NCI-H1105 (cell line): ENCODE measurements at places on chromosomes 1 and 21.

DNA sequence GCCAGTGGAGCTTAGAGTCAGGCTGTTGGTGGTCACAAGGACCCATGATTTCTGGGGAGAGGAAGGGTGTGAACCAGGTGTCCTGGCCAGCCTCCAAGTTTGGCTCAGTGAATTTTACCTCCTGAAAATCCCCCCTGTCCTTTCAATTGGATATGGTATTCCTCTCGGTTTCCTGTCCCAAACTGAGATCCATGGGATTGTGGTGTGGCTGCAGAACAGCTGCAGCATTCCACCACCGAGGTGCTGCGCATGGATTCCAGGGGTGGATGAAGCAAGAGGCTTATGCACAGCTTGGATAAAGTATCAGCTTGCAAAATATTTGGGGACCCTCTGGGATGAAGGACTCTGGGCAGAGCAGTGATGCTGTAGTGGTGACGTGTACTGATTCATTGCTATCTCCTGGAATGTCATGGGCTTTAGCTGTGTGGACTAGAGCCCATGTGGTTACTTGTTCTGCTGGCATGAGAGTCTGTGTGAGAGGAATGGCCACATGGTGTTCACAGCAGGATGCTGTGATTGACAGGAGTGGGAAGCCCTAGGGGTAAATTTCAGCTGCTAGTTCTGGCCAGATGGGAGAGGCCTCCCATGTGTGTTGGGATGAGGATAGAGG lies 148.7 kb upstream of the SPAG17 start:
- DNase-seq: no peak

DNA sequence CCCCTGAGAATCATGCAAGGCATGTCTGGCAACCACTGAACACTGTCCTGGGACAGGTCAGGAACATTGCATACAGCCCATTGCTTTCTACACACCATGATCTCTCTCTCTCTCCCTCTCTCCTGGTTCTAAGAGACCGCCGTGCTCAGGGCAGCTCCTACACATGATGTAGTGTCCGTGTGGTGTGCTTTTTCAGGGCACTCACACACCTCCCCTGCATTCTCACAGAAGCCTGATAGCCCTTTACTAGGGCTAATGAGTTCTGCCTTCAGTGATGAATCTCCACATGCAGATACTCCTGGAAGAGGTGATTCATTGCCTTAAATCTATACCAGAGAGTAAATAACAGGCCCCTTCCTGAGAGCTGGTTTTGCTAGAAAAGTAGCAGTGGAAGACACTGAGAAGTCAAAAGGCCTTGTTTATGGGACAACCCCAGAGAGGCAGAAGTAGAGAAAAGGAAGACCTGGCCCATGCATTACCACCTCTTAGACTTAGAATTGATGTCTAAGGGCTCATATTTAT lies 7.2 kb upstream of the OLFML2B start:
- DNase-seq: no peak

DNA sequence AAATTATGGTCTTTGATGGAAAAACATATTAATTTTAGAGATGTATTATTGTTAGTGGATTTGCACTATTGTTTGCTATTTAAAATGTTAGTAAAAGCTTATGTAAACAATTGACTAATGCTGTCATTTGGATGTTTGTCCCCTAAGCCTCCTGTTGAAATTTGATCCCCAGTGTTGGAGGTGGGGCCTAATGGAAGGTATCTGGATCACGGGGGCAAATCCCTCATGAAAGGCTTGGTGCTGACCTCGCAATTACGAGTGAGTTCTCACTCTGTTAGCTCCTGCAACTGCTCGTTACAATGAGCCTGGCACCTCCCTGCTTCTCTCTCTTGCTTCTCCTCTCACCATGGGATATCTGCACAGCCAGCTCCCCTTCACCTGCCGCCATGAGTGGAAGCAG lies 14.3 kb downstream of the TMEM35B start:
- DNase-seq: peak; percentile 57

DNA sequence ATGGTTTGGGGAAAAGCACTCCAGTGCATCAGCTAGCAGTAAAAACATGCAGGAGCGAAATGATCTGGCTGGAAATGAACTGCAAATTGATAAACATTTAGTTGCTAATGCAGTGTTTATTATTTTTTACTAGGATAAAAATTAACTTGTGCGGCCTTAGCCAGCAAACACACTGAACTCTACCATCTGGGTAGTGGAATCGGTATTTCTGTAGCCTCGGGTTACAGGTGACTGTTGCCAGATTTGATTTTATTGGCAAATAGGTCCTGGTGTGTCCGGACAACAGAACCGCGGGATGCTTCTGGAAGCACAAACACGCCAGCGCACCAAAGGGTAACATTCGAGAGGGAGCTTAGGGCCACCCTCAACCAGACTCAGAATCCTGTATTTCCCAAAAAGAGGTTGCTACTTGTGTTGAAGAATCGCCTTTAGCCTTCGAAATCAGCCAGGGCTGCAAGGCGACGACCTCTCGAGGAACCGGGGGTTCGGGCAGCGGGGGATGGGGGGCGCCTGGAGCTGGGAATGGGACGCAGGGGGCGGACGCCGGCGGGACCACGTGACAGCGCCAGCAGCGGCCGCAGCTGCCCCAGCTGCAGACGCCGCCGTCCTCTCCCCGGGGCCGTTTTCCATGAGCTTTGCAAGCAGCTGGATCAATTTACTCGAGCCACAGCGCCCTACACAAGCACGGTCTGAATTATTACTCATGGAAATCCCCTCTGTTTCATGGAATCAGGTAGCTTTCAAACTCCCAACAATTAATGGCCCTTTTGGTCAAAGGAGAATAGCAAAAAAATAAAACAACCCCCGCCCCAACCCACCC lies 158.8 kb downstream of the TOMM20 start:
- DNase-seq: peak; percentile 45

DNA sequence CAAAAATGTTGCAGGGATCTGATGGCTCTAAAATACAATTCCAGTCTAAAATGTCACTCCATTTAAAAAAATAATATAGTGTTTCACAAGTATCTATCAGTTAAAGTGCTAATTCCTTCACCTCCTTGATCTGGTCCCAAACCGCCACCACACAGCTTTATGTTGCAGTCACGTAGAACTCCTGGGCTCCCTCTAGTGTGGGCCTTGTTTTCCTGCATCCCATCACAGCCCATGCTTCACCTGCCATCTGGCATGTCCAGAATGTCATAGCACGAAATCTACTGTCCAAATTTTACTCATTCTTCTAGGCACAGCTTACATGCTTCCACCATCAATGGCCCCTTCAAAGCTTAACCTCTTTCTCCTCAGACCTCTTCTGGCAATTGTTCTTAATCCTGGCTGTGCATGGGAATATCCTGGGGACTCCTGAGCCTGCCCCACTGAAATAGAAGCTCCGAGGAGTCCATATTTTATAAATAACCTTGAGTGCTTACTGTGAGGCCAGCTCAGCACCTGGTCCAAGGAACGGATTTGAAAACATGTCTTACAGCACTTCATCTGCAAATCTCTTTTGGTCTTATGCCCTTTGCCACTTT lies 15.5 kb downstream of the FYB2 start:
- DNase-seq: no peak

DNA sequence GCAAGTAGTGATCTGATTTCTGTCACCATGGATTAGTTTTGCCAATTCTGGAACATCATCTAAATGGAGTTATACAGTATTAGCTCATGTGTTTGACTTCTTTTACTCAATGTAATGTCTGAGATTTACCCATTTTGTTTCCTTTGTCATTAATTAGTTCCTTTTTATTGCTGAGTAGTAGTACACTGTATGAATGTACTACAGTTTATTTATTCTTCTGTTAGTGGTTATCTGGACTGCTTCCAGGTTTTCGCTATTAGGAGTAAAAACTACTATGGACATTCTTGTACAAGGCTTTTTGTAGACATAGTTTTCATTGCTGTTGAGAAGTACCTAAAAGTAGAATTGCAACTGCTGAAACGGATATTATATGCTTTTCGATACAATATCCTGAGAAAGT lies 14.1 kb downstream of the SUCO start:
- no peak for DNase-seq

DNA sequence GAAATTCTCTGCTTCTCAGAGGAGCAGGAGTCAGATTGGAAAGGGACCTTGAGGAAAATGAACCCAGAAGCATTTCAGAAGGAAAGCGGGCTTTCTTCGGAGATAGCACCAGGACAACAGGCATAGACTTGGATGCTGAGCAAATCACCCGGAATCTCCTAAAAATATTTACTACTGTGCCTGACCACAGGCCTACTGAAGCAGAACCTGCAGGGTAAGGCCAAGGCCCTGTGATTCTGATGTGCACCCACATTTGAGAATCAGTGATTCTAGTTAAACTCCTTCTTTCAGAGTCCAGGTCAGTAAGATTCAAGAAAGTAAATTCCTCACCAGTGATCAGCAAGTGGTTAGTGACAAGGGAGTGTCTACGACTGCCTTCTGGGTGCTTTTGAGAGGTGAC lies 307.3 kb upstream of the DUSP10 start:
- DNase-seq: no peak

DNA sequence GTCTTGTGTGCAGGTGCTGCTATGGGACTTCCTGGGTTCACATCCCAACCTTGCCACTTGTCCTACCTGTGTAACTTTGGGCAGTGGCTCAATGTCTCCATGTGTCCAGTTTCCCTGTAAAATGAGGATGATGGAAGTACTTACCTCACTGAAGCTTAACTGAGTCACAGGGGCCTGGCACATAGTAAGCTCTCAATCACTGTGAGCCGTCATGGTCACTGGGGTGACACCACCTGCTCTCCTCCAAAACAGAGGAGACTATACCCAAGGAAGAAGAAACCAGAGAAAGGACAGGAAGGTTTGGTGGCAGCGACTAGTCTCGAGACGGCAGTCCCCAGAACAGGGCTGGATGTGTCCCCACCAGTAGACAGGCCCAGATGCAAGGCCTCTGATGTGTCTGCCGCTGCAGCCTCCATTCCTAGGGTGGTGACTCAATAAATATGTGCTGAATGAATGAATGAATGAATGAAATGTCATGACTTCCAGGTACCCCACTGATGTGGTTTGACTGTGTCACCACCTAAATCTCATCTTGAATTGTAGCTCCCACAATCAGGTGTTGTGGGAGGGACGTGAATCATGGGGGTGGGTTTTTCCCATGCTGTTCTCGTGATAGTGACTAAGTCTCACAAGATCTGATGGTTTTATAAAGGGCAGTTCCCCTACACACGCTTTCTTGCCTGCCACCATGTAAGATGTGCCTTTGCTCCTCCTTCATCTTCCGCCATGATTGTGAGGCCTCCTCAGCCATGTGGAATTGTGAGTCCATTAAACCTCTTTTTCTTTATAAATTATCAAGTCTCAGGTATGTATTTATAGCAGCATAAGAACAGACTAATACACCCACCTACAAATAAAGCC lies 13.0 kb upstream of the LRP8 start:
- no peak for DNase-seq

GRCh38 chr1:24228311-24228710 lies 41.2 kb upstream of the IFNLR1 start:
- no peak for DNase-seq

DNA sequence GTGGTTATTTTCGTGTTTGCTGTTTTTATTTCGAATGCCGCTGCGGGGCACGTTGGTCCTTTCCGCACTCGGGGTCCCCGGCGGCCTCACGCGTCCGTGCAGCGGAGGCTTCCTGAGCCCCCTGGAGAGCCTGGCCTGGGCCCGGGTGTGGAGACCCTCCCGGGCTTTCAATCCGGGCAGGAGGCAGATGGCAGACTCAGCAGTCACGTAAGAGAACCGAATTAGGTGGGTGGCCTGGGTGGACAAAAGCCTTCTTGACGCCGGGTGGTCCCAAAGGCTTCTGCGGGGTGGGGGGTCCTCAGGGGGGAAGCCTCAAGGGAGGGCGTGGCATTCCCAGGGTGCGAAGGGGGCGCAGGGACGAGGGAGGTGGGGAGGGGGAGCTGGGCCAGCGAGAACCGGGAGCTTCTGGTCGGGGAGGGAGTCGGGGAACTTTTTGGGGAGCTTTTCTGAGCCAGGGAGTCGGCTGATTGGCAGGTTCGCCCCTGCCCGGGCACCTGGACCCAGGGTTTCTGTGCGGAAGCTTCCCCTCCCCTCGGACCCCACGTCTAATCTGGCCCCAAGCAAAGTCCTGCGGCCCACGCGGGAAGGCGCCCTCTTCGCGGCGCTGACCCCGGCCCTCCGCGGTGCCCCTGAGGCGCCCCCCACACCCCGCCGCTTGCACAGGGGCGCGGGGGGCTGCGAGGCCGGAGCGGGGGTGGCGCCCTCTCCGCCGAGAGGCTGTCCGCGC lies 1.3 kb upstream of the HES4 start:
- DNase-seq: no peak

- no peak for DNase-seq
Measured at GRCh38 chr1:246425895-246426294, 81.2 kb downstream of the SMYD3 start.

DNA sequence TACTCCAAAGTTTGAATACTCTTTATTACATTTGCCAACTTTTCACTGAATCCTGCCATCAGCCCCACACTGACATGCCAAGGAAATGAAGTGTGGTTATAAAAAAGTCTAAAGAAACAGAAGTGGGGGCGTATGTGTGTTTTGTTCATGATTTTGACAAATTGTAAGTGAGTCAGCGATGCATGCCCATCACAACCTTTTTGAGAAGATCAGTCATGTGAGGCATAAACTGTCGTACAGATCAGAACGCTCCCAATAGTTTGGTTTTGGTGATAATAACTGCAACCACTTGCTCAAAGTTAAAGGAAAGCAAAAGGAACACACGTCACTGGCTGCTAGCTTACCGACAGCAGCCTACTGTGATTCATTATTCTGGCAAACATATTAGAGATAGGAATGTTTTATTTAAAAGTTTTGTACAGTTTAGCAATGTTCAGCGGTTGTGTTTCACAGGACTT lies 95.6 kb downstream of the RGS2 start:
- DNase-seq: no peak

DNA sequence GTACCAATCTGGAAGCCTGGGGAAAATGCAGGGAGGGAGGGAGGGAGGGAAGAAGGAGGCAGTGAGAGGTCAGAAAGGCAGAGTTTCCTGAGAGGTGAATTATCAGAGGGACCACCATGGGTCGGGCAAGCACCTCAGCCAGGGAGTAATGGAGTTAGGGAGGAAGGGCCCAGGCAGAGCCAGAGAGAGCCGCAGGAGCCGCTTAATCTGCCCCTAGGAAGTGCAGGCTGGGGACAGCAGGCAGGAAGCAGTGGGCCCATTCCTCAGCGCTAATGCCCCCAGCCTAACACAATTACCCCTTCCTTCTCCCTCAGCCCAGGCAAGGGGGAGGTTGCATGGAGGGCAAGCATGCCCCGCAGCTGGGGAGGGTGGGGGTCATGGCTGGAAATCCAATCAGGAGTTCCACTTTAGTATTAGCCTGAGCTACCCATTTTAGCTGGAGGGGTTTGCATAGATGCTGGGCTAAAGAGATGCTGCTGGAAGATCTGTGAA lies 109.0 kb downstream of the TMEM53 start:
- no peak for DNase-seq
